ENCODE measurements at places on chromosomes 5 and 9.

GRCh38 chr9:131635285-131635684, 90.0 kb downstream of the PRRT1B start:
- DNase-seq = peak; percentile 88

- DNase-seq = no peak
Measured at GRCh38 chr5:151902215-151902614, 22.4 kb downstream of the GLRA1 start.

GRCh38 chr5:89187883-89188465, 305.0 kb upstream of the MEF2C start:
- no peak for DNase-seq

GRCh38 chr5:127373858-127374491, 83.4 kb downstream of the MEGF10 start:
- DNase-seq = no peak

GRCh38 chr5:154191467-154192261, 1.1 kb downstream of the GALNT10 start:
- no peak for DNase-seq

DNA sequence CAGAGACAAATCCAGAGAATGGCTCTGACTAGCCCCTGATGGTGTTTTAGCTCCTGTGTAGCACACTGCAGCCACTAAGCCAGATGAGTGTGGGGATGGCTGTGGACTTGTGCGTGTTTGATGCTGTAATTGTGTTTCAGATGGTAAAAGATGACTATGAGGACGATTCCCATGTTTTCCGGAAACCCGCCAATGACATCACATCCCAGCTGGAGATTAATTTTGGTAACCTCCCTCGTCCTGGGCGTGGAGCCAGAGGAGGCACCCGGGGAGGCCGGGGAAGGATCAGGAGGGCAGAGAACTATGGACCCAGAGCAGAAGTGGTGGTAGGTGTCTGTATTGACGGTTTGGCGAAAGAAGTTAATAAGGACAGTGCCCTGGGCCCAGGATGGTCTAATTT, 38.0 kb downstream of the HABP4 start:
- no peak for DNase-seq
